Sciatic nerve (tissue), 2 donors: ENCODE measurements at places on chromosomes 2 and 18.

DNA sequence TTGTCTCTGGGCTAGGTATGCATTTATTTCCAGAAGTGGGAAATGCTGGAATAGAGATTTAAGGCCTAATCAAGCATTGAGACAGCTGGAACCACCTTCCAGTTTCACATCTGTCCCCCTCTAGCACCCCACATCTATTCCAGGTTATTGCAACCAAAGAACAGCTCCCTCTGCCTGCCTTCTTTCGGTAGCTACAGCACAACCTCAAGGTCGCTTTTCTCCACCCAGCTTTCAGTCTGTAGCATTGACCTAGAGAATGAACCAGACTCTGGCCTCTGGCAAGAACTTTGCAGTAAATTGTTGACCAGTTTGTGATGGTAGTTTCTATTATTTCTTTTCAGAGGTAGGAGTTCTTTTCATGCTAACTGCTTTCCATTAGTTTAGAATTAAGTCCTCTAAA lies 484.2 kb downstream of the DLGAP1 start:
- no peak for DNase-seq

GRCh38 chr2:219073413-219074129 lies 12.8 kb upstream of the IHH start:
- no peak for DNase-seq

DNA sequence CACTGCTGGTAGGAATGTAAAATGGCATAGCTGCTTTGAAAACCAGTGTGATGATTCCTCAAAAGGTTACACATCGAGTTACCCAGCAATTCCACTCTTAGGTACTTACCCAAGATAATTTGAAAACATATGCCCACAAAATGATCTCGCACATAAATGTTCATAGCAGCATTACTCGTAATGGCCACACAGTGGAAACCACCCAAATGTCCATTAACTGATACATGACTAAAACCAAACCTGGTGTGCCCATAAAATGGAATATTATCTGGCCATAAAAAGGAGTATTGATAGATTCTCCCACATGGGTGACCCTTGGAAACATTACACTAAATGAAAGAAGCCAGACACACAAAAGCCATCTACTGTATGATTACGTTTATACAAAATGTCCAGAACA lies 70.4 kb downstream of the ALPK2 start:
- no peak for DNase-seq

- DNase-seq, result no peak
Observed at GRCh38 chr2:105373344-105373781, 25.5 kb downstream of the FHL2 start.

- no peak for DNase-seq
Observed at GRCh38 chr18:56062931-56063330, 474.9 kb upstream of the TCF4 start.

DNA sequence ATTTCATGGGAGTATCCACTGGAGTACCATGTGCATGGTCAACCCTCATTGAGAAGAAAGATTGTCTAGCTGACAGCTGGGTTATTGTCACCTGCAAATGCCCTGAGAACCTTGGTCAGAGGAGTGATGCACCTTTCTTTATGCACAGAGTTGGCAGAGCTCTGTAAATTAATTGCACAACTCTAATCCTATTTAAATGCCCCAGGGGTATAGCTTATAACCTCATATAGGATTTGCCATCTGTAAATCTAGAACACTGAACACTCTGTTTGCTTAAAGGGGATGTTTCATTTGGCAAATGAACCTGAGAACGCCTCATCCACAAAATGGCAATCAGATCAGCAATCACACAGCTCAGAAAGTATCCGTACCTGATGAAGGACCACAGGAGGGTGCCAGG lies 71.8 kb upstream of the SP5 start:
- DNase-seq, result no peak
